ENCODE measurements at places on chromosomes 5 and 9.

- DNase-seq: no peak
Observed at GRCh38 chr9:136621019-136621733, 41.5 kb upstream of the EGFL7 start.

- DNase-seq: no peak
Observed at GRCh38 chr5:179766021-179766725, 27.6 kb upstream of the LTC4S start.

DNA sequence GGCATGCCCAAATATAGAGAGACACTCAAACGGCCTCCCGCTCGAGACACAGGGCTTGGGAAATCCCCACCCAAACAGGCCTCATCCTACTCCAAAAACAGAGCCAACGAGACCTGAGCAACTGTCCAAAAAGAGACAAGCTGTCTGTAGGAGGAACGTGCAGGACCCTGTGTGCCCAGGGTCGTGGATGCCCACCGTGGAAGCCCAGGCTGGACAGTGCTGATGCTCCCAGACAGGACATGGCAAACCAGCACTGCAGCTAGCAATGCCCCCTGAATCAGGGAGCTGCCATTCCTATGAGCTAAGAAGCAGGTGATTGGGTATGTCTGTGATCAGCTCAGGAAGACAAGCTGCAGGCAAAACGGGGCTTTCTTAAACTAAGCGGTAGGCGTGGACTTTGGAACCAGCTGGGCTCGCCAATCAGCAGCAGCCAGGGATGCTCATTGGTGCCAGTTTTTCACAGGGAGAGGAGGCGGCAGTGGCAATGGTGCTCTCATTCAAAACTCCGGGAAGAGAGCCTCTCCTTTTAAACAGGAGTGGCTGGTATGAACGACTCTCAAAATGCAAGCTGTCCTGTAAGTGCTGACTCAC, 113.1 kb upstream of the IRX2 start:
- DNase-seq: no peak

DNA sequence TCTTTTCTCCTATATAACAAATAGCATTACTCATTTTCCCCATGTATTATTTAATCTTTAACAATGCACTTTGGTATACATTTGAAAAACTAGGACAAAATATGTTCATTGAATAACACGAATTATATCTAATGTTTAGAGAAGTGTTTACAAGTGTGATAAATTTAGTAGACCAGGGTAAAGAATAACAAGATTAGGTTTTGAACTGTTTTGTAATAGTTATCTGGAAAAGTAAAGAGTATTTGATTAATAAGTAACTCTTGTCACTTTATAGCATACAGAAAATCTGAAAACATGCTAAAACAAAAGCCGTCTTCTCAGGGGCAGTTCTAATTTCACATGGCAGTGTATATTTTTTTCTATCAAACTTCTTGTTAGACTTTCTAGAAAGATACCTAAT, 58.5 kb downstream of the PPIC start:
- DNase-seq: no peak

DNA sequence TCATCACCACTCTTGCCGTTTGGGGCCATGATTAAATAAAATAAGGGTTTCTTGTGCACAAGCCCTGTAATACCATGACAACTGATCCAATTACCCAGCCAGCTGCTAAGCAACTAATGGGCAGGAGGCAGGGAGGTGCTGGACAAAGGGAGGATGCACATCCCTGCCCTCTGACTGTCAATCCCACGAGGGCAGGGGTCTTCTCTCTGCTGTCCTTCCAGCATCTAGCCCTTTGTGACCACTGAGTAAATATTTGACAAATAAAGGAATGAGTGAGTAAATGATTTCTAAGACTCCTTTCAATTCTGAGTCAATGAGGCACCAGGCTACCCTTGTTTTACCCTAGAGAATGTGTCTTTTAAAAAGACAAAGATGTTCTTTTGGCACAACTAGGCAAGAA, 247.1 kb downstream of the SYK start:
- DNase-seq: no peak

- no peak for DNase-seq
Observed at GRCh38 chr5:114210662-114211061, 151.2 kb upstream of the KCNN2 start.

- DNase-seq: no peak
Observed at GRCh38 chr5:126531543-126532120, 63.4 kb downstream of the ALDH7A1 start.

GRCh38 chr9:89470224-89470839, 27.6 kb downstream of the SEMA4D start:
- DNase-seq: no peak

DNA sequence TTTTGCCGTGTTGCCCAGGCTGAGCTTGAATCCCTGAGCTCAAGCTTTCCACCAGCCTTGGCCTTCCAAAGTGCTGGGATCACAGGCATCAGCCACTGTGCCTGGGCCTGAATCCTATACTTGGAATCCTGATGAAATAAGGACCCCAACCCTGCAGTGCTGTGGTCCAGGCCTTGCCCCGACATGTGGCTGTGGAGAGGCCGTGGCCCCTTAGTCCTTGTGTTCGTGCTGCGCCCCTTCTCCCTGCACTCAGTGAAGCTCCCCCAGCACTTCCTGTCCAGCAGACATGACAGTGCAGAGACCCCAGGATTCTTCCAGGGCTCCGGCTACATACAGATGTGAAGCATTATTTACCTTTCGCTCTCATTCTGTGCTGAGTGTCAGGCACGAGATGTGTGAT, 52.9 kb downstream of the EHMT1 start:
- DNase-seq: no peak

GRCh38 chr9:89318123-89319014, at the start of gene SECISBP2:
Gene SECISBP2, plus strand, starts transcription at chr9:89318500. Its CDS starts 77 bp downstream, at chr9:89318577.
- DNase-seq: peak; percentile 93

GRCh38 chr5:107557051-107557658, 113.6 kb downstream of the EFNA5 start:
- DNase-seq: no peak

Data from stimulated activated CD8-positive, alpha-beta memory T cell treated with anti-CD3 and anti-CD28 coated beads, Interleukin-15, amount 100 ng/mL, for 48 hours (primary cell).